ENCODE measurements at places on chromosomes 3 and 15.

DNA sequence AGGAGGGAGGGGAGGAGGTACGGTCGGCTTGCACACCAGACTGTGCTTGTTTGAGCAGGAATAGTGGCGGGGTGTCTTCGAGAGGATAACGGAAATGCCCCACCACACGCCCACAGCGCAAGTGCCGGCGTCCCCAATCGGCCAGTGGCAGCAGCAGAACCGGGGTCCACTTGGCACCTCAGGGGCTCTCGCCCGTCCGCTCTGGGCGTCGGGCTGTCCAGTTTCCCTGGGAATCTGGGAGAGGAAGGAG is 53.7 kb downstream of the CCDC54 start:
- peak; percentile 56 for DNase-seq

DNA sequence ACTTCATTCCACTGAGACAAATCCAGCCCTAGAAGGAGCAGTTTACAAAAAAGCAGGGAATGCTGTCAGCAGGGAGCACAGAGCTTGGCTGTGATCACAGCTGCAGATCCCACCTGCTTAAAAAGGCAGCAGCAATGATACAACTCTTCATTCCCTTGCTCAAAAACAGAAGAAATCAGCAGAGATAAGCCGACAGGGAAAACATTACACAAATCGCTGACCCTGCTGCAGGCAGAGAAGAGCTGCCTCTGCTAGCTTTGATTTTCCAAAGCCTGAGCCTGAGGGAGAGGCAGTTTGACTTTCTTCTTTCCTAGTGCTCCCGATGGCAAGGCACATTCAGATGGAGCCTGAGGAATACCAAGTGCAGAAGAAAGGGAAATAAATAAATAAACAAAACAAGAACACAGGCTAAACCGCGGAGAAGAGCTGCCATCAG is 80.2 kb downstream of the SHQ1 start:
- DNase-seq = no peak

GRCh38 chr3:196274585-196274984 is 12.9 kb downstream of the PCYT1A start:
- DNase-seq = no peak

DNA sequence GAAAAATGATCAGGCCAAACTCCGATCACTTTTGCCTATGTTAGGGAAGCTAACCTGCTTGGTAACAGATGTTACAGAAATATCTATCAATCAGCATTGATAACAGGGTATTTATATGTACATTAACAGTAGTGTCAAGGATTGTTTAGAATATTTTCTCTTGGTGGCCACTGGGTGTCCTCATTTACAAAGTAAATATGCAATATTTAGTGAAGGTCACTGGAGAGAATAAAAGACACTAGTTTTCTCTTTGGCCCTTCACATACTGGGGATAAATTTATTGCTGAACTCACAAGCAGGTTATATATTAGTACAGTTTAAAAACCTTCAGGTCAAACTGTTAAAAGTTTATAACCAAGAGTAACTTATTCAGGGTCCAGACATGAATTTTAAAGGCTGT is 69.0 kb downstream of the TIGIT start:
- DNase-seq = peak; percentile 20

GRCh38 chr3:131403216-131403895 is 21.8 kb downstream of the NUDT16 start:
- DNase-seq = no peak

- no peak for DNase-seq
Measured at GRCh38 chr3:99846477-99847160, 29.0 kb downstream of the CMSS1 start.

DNA sequence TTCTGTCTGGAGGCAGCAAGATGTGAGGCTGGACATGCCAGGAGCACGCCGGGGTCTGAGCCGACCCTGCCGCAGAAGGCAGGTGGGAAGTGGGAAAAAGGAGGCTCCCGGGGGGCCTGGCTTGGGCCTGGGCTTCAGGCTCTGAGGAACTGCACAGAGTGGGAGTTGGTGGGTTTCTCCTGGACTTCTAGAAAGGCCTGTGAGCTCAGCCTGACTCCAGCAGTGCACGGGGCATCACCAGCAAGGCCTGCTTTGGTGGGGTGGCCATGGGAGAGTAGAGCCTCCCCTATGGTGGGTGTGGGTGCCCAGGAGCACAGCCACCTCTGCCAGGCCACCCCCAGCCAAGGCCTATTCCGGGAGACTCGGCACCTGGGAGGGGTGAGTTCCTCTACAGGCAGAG is 18.1 kb upstream of the SLC41A3 start:
- no peak for DNase-seq

GRCh38 chr3:69255928-69256327 is 130.0 kb downstream of the FRMD4B start:
- no peak for DNase-seq

- no peak for DNase-seq
Measured at GRCh38 chr15:83723216-83723615, 69.3 kb downstream of the ADAMTSL3 start.

GRCh38 chr15:72315706-72316370 is 4.1 kb downstream of the CELF6 start:
- DNase-seq = no peak

- no peak for DNase-seq
Measured at GRCh38 chr3:123525433-123525832, 59.4 kb downstream of the HACD2 start.

DNA sequence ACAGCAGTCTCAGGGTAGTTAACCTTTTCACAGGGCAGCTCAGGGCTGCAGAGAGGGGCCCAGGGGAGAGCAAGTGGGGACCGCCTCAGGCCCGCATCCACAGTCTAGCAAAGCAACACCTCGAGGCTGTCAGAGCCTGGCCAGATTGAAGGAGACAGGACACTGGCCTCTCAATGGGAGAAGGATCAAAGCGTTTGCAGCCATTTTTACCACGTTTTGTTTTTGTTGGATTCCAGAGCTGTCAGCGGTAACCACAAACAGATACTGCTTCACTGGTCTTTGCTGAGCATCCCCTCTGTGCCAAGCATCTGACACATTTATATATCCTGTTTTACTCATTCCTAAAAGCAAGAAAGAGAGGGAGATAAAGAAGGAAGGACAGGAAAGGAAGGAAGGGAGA is 153.8 kb downstream of the SHQ1 start:
- DNase-seq = peak; percentile 11

GRCh38 chr3:159032311-159032710 is 230.5 kb downstream of the MFSD1 start:
- DNase-seq = peak; percentile 73

DNA sequence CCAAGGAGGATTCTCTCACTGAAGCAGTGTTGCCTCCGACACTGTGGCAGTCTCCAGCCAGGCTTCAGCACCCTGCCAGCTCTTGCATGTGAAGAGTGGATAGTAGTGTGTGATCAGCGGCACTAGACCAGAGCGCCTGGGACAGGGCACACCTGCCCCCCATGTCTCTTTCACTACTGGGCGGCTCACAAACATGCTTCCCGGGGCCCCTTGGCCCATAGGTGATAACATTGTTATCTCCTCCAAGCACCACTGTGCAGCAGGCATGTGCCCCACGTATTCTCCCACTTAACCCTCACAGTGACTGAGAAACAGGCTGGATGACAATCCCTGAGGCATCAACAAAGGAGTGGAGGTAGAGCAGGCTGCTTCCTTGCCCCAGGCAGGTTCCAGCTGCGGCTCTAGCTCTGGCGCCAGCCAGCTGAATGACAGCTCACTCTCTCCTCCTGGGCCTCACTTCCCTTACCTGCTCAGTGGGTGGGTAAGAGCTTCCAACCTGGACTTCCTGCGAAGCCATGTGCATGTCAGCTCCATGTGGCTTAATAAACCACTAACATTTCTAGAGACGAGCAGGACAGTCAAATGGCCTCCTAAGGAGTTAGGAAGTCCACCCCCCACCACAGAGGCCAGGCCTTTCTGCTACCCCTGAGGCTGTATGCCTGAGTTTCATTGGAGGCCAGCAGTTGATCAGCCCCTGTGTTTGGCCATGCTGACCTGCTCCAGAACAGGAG is 37.8 kb downstream of the KLF13 start:
- no peak for DNase-seq

DNA sequence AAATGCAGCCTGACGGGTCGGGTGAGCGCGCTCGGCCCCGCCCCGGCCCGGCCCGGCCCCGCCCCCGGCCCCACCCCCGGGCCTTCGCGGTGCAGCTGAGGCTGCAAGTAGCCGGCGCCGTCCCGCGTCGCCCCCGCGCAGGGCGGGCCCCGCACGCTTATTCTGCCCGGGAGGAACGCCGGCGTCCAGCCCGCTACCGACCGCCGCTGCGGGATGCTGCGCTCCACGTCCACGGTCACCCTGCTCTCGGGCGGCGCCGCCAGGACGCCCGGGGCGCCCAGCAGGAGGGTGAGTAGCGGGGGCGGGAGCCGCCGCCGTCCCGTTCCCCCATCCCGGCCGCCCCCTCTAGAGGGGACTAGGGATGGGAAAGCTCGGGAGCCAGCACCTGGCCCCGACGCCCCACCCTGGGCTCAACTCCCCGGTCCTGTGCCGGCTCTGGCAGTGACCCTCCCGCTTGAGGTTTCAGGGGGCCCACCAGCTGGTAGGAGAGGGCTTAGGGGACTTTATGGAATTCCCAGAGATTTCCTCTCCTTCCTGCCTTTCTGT is at the start of gene MYZAP:
MYZAP (plus strand) TSS at position 83 of the 546 bp plus-strand sequence; CDS start at position 214, 131 bp downstream.
- DNase-seq = peak; percentile 6

- no peak for DNase-seq
Measured at GRCh38 chr3:152825566-152825965, 9.4 kb upstream of the P2RY1 start.

DNA sequence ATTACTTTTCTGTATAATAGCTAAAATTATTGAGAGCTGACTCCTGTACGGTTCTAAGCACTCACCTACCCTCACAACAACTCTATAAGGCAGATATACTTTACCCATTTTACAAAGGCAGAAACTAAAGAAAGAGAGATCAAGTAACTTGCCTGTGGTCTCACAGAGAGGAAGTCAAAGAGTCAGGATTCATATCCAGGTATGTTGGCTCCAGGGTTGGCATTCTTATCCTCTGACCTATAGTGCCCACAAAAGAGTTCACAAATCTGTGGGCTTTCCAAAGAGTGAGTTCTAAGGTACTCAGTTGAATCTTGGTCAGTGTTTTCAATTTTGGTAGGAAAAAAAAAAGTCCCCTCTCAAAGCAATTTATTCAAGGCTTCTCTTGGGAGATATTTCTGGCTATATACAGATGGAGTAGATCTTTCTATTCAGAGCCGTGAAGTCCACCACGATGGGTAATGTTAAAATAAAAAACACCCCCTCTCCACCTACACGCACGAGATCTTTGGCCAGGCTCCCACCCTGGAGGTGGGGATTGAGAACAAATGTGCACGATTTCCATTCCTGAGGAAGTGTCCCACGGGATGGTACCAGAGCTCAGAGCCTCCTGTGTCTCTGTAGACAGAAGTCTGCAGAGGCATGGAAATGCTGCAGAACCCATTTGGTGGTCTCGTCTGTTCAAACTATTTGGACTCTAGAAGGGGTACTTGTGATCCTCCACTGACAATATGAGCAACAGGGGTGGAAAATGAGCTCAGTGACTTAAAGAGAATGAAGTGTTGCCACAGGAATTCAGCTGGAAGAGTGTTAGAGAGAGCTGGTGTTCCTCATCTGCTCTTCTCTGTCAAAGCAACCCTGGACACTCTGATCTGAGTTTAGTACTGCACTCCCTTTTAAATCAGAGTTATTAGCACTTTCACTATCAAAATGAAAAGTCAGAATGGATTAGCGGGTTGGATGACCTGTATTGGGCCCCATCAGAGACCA is 212.1 kb upstream of the EIF1B start:
- DNase-seq = peak; percentile 62

DNA sequence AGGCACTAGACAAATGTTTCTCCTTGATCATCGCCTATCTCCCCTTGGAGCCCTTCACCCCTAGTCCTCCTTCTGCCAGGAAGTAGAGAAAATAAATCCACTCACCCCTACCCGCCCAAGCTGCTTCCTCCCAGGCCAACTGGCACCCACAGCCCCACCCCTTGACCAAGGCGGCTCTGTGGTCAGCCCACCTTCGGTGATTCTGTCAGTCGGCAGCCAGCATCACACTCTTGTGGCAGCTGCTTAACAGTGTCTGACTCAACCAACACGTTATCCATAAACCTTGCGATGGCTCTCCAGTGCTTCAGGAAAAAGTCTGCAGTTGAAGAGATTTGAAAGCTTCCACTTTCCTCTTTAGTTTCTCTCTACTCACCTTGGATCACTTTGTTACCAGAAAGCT is 7.6 kb downstream of the SHF start:
- no peak for DNase-seq

DNA sequence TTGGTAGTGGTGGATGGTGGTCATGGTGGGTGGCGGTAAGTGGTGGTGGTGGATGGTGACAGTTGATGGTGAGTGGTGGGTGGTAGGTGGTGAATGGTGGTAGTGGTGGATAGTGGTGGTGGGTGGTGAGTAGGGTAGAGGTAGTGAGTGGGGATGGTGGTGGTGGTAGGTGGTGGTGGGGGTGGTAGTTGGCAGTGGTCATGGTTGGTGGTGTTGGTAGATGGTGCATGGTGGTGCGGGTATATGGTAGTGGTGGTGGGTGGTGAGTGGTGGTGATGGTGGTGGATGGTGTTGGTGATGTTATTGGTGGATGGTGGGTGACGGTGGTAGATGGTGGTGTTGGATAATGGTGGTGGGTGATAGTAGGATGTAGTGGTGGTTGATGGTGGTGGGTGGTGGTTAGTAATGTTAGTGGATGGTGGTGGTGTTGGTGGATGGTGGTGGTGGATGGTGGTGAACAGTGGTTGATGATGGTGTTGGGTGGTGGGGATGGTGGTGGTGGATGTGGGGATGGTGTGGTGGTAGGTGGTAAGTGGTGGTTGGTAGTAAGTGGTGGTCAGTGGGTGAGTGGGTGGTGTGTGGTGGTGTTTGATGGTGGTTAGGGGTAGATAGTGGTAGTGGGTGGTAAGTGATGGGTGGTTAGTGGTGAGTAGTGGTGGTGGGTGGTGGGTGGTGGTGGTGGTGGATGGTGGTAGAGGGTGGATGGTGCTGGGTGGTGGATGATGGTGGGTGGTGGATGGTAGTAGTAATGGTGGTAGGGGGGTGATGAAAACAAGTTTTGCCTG is 16.7 kb upstream of the RIOX2 start:
- no peak for DNase-seq

DNA sequence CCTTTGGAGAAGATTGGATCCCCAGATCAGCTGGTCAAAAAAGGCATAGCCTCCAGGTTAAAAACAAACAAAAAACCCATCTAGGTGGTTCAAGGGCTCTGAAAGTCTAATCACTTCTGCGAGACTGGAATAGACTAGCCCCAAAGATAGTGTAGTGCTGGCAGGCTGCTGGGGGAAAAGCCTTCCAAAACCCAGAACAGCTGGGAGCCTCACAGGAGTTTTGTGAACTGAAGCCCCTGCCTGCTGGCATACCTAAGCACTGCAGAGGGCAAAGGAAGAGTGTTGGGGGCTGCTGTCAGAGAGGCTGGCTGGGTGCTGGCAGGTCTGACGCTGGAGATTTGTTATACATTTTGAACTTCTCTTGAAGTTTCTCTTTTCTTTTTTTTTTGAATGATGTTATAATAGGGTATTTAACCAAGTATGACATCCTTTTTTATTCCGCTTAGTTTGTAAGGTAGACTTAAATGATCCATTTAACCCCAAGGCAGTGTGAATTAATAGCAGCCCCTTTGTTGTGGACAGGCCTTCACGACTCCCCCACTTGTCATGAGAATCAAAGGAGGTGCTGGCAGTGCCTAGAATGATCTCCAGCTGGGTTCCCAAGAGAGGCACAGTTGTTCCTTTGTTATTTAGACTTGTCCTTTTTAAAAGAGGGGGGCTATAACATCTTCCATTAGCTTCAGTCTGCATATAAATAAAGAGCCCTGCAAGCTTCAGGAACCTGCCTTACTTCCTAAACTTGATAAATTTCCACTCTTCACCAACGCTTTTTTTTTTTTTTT is 53.9 kb downstream of the CRTC3 start:
- DNase-seq = no peak

All from foreskin fibroblast (primary cell).